ENCODE measurements at places on chromosomes 3 and 15.

DNA sequence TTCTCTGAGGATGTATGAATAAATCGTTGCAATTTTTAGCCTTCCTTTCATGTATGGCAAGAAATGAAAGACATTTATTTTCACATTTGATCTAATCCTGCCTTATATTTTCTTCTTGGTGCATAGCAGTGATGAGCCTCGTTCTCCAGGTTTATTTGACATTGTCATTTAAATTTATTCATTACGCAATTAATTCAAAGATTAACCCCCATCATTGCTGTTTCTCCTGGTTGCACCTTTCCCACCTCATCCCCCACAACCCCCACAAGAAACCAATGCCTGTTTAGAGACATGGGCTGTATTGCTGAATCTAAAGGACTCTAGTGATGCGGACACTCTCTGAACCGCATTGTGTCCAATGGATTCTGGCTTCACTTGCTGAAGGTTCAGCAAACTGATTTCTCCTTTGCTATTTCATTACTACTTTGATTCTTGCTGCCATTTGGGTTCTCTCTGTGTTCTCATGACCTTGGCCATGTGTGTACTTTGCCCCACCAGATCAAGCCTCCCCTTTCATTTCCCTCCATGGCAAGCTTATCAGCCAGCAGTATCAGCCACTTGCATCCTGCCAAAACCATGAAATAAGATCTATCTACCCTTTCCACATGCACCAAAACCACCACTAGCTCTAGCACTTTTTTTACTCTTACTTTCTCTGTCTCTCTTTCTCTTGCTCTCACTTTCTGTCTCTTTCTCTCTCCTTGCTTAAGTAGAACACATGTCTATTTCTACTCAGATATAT lies 382.7 kb downstream of the GBE1 start:
- DNase-seq = no peak

- DNase-seq = no peak
Measured at GRCh38 chr15:59436774-59437141, 1.2 kb upstream of the FAM81A start.

GRCh38 chr3:192943393-192943792 lies 25.7 kb upstream of the MB21D2 start:
- DNase-seq = no peak

- no peak for DNase-seq
Measured at GRCh38 chr15:86649277-86649676, 569.6 kb downstream of the AGBL1 start.

- DNase-seq = no peak
Measured at GRCh38 chr15:76208786-76209424, 102.4 kb downstream of the ETFA start.

DNA sequence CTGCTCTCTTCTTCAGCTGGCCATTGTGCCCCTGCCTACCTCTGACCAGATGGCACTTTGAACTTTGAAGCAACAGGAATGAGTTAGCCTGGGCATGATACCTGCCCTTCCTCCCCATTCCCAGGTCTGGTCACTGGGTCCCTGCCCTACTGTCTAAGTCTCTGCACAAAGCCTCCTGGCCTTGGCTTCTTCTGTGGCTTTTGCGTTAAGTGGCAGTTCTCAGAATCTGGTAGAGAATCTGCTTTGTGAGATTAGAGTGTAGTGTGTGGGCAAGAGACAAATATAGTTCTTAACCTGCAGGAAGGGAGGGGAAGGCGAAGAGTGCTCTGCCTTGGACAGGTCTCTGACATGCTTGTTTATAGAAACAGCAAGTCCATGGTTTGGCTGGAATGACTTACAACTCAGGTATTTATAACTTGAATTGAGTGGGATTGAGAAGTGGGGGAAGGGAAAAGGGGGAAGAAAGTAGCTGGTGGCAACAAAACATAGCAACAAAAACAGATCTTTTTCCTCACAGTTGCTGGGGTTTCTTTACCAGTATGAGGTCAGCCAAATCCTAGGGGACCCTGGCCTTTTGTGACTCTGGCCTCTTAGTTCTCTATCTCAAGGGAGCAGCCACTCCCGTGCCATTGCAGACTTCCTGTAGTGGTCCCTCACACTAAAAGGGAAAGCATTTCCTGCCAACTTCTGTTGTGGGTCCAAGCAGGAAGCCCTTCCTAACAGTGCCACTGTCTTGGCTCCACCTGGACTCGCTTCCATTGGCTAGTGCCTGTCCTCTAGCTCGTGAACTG lies 16.7 kb downstream of the MAPKBP1 start:
- no peak for DNase-seq

DNA sequence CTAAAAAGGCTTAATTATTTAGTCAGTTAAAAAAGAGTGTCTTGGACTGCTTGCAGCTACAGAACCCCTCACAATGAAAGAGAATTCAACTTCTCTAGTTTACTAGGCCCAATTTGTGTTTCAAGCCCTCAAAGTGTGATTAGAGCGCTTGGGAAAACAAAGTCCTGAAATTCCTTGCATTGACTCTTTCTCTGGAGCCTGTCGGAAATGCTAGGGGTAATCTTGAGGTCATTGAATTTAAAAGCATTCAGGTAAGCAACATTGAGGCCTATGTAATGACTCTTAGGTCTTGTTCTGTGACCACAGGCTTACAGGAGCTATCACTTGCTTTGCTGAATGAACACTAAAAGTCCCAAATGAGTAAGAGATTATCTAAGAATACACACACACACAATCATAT lies 186.0 kb downstream of the NLGN1 start:
- DNase-seq = no peak

DNA sequence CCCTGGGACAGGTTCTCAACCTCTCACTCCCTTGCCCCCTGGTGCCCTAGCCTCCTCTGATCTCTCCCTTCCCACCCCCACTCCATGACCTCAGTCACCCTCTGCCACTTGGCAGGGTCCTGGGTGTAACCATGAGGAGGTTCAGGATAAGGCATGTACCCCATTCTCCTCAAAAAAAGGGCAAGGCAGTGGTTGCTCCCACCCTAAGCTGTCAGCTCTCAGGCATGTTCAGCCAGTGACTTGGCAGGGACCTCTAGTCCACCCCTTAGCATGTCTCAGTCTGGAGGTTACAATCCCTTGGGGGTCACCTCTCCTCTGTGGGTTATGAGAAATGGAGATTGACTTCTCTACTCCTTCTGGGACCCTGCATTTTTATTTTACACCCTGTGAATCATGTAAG lies 11.0 kb upstream of the BOC start:
- DNase-seq = no peak

- DNase-seq = no peak
Measured at GRCh38 chr3:141529717-141530414, 43.0 kb downstream of the RASA2 start.

GRCh38 chr15:53209396-53210042 lies 419.4 kb upstream of the ONECUT1 start:
- DNase-seq = no peak

DNA sequence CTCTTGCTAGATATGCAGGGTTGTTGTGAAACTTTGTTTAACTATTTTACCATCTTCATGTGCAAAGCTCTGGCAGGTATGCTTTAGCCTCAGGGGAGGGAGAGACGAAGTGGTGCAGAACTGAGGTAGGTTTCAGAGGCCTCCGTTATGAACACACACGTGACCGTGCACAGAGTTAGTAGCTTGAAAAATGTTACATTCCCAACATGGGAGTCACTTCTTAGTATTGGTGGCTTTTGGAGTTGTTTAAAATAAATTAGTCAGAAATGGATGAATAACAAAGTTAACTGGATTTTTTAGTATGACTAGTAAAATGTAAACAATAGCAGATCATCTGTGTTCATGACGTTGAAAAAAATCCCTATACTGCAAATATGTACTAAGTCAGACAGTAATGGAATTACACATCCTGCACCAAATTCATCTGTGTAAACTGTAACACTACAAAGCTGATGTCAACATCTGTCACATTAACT lies 279.6 kb downstream of the KLF13 start:
- DNase-seq = no peak

GRCh38 chr15:38996111-38996631 lies 431.6 kb upstream of the RASGRP1 start:
- no peak for DNase-seq

- no peak for DNase-seq
Measured at GRCh38 chr15:85014932-85015331, 33.3 kb downstream of the PDE8A start.

GRCh38 chr3:188942191-188942590 lies 229.6 kb upstream of the TPRG1 start:
- DNase-seq = no peak

- DNase-seq = no peak
Measured at GRCh38 chr3:40534283-40534682, 9.5 kb downstream of the ZNF621 start.

Data from muscle of arm (tissue), 14 donors.